Activated T-cell treated with anti-CD3 and anti-CD28 coated beads, Interleukin-2, amount 50 U/mL, for 4 hours (primary cell): ENCODE measurements at places on chromosomes 4 and X.

DNA sequence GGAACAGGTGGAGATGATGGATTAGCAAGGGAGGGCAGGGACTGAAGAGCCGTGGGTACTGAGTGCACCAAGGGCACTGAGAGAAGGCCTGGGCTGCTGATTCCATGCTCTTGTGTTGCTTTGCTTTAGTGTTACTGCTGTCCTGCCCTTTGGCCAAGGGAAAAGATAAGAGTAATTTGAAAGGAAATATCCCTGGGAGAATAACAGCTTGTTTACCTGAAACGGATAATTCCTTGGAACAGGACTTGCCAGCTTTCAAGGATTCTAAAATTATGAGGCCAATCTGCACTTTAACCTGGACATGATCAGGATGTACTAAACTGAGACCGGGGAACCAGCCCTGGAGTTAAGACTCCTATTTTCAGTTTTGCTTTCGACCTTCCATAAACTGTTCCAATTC lies 20.4 kb downstream of the FAM9C start:
- no peak for DNase-seq

DNA sequence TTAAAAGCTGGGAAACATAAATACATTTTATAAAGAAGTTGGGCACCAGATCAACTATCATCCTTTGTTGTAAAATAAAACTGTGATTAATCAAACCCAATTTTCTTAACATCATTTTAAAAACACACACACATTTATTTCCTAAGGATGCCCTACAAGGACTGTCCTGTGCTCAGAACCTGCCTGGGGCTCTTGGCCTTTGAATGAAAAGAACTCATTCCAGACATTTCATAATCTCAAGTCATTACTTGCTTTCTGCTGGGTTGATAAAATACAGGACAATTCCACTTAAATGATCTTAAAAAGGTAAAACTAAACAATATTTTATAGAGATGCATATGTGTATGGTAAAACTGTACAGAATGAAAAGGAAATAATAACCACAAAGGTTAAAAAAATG lies 2.8 kb downstream of the SH3D19 start:
- DNase-seq = no peak

DNA sequence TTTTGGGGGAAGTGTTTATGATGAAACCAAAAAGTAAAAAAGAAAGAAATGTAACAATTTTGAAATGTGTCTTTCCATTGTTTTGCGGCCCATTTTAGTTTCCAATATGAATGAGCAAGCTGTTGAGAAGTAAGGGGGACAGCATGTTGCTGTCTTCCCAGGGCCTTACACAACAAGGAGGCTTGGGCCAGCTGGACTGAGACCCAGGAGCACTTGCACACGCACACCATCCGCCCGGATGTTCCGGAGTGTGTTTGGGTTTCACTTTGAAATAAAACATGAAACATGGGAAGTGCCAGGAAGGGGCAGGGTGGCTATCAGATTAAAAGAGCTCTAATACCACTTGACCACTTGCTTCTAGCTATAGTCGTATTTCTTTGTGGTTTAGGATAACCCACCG lies 144.4 kb downstream of the NHS start:
- no peak for DNase-seq

GRCh38 chr4:143882892-143883291 lies 22.5 kb downstream of the GYPE start:
- no peak for DNase-seq

DNA sequence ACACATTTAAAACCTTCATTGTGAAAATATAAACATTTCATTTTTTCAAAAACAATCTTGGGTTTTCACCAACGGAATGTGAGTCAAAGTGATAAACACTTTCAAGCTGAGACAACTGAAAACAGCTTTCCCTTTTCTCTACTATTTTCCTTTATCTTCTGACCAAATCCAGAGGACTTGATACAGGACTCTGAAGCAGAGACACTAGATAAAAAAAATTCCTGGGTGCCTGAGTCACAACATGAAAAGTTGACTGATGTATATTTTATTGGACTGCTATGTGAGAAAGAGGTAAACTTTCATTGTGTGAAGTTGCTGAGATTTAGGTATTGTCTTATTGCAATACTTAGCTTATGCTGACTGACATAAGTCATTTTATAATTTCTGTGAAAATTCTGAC lies 411.2 kb downstream of the SPOCK3 start:
- DNase-seq = no peak

GRCh38 chr4:16027626-16028025 lies 56.2 kb downstream of the PROM1 start:
- no peak for DNase-seq

DNA sequence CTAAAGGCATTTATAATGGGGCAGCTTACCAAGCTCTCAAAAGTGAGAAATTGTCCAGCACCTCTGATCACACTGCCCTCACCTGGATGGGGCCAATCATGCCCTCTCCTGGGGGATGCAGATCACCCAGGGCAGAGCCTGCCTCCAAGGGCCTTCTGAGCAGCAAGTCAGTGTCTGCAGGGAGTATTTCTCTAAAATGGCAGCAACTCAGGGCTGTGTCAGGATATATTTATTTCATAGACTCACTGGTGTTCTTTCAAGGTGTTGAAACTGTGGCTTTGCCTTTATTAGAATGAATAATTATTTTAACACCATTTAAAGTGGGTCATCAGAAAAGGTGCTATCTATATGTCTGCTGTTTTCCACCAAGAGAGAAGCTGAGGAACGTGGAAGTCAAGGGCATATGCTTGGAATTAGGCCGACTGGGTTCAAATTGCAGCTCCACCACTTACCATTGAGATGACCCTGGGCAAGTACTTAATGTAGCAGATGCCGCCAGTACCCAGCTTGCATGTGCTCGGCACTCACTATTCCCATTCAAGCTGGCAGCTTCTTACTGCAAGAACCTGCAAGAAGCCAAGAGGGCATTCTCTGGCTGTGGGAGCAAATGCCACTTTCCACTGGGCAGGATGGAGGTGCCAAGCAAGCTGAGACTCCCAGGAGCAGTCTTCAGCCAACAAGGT lies 590.0 kb downstream of the BCOR start:
- no peak for DNase-seq

- DNase-seq = no peak
Observed at GRCh38 chr4:160136021-160136420, 1033.1 kb downstream of the RAPGEF2 start.

GRCh38 chr4:76801621-76802235 lies 96.2 kb downstream of the SOWAHB start:
- DNase-seq = no peak

DNA sequence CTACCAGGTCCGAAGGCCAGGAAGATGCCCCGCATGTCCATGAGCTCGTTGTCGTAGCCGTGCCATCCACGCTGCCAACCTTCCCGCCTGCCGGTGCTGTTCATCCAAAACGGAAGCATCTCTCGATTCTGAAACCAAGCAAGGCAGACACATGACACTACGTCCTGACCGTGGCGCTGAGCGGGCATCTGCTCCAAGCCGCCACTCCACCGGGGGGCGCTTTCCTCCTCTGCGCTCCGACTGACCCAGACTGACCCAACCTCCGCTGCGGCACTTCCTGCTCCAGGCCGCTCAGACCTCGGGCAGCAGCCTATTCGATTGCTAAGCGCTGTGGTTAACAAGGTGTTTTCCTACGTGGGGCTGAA lies 120.5 kb downstream of the ENPP6 start:
- DNase-seq = no peak

GRCh38 chrX:4240541-4241194 lies 527.2 kb upstream of the PRKX start:
- DNase-seq = no peak

GRCh38 chr4:143109376-143109775 lies 75.3 kb upstream of the USP38 start:
- no peak for DNase-seq

- DNase-seq = no peak
Observed at GRCh38 chrX:31508338-31508737, 436.5 kb upstream of the FTHL17 start.

GRCh38 chr4:3342182-3342854 lies 49.5 kb downstream of the RGS12 start:
- no peak for DNase-seq

DNA sequence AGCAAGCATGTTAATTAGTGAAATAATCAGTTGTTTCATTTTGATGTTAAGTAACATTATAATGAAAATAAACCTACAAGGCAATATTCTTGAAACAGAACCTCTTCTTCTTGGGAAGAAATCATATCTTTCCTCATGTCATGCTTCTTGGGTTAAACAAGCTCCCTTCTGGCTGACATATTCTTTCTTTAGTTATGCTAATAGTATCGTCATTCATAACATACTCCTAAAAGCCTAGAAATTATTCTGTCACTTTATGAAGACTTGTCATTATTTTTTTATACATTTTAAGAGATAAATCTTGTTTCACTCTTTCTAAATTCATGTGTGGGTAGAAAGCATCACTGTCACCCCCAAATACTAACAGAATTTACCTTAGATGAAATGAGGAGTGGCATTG lies 1047.0 kb upstream of the GRID2 start:
- no peak for DNase-seq

DNA sequence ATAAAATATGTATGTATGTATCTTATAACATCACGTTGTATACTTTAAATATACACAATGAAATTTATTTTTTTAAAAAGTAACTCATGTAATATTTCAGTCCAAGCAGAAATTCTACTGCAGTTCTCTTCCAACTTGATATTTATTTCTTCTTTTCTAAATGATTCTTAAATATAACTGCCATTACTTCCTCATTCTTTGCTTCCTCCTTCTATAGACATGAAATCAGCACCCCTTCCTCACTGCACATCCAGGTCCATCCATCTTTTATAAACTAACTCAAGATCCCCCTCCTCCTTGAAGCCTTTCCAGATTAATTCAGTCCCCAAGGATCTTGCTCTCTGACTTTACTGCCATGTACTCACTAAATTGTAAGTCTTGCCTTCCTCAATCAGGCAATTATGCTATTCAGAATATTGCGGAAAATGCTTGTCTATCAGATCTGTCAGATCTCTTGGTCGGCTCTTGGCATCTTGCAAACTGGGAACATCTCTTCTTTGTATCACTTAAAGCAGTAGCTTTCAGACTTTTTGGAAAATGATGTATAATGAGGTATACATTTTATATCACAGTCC lies 3.7 kb downstream of the GPRIN3 start:
- no peak for DNase-seq

- DNase-seq = no peak
Observed at GRCh38 chr4:87624698-87625097, 16.4 kb downstream of the DSPP start.

DNA sequence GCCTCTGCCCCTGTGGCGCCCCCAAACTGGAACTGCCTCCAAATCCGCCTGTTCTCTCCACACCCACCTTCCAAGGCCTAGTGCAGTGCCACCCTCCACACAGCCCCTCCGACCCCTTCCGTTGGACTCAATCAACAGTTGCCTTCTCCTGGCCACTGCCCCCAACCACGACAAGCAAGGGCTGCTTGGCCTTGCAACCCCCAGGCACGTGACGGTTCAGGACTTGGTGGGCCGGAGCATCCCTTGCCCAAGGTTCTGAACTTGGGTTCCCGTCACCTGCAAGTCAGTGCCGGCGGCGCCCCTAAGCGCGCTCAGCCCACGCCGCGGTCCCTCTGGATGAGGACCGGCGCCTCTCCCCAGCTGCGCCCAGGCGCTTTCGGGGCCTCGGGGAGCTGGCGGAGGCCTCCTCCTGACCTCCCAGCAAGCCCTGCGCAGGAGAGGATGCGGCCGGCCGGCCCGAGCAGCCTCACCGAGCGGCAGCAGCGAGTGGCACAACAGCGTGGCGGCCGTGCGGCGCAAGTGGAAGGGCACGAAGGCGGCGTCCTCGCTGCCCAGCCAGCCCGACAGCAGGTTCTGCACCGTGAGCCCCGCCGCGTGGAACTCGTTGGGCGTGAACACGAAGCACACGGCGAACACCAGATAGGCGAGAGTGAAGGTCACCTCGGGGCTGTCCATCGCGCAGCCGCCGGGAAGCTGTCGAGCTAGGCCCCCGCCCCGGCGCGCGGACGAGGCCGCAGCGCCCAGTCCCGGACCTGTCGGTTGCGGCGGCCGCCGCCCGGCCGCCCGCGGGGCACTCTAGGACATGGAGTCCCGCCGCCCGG lies 750 bp downstream of the TMEM129 start:
- DNase-seq = peak; percentile 27

- DNase-seq = no peak
Observed at GRCh38 chr4:68630371-68630770, 40.1 kb downstream of the UGT2B15 start.

DNA sequence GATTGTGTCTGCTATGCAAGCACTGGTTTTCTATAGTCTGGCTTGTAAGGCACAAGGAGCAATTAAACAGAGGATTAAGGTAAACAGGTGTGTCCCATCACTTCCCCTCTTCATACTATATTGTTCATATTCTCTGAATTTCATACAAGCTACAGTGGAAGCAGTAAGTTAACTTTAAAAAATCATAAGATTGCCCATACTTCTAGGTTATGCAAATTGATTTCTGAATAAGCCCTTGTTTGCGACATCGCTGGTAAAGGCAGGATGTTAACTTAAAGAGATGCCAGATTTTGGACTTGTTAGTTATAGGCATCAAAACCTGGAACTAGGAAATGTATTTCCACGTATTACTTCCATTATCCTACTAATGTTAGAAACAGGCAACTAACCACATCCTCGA lies 1.0 kb upstream of the TMEM131L start:
- DNase-seq = no peak

- DNase-seq = no peak
Observed at GRCh38 chrX:48683411-48683982, at the start of gene WAS. Gene WAS, plus strand, starts transcription at chrX:48683799. Its CDS starts 55 bp downstream, at chrX:48683854.

DNA sequence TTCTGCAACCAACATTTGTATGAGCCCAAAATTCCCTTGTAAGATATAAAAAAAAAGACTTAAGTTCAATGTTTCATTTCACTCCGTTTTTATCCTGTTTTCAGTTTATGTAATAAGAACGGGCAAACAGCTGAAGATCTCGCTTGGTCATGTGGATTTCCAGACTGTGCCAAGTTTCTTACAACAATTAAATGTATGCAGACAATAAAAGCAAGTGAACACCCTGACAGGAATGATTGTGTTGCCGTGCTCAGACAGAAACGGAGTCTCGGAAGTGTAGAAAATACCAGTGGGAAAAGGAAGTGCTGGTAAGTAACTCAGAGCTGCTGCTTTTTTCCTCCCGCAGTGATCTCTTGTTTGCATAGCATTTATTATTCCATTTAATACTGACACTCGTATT lies 2.8 kb downstream of the ANKRD37 start:
- no peak for DNase-seq

- no peak for DNase-seq
Observed at GRCh38 chrX:2320580-2321327, 180.0 kb downstream of the DHRSX start.

DNA sequence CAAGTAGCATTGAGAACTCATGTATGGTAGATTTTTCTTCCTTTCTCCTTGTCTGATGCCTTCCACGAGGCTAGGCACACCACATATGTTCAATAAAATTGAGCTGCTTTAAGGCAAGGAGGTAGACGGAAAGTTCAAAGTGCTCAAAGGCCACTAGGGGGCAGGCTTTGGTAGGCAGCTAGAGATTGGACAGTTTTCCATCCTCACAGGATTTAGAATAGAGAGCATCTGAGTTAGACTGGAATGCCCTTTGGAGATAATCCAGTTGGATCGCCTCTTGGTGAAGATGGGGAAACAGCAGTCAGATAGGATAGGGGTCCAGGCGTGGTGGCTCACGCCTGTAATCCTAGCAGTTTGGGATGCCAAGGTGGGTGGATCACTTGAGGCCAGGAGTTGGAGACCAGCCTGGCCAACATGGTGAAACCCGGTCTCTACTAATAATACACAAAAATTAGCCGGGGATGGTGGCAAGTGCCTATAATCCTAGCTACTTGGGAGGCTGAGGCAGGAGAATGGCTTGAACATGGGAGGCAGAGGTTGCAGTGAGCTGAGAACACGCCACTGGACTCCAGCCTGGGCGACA lies 30.4 kb downstream of the ELF4 start:
- peak; percentile 50 for DNase-seq

GRCh38 chr4:37528166-37528885 lies 157.8 kb downstream of the RELL1 start:
- no peak for DNase-seq
